NCI-H2171 (cell line): ENCODE measurements at places on chromosomes 13 and 19.

DNA sequence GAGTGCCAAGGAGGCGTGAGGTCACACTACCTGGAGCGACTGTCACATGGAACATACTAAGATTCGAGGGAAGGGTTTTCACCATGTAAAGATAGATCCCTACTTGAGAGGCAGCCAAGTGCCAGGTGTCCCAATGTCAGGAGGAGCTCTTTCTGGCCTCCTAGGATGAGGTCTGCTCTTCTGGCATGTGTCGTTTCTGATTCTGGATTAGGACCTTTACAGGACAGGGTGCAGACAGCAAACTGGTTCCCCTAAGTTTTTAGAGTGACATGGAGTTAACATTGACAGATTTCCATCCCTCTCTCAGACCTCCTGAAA, 75.3 kb downstream of the ZNF536 start:
- DNase-seq = no peak

DNA sequence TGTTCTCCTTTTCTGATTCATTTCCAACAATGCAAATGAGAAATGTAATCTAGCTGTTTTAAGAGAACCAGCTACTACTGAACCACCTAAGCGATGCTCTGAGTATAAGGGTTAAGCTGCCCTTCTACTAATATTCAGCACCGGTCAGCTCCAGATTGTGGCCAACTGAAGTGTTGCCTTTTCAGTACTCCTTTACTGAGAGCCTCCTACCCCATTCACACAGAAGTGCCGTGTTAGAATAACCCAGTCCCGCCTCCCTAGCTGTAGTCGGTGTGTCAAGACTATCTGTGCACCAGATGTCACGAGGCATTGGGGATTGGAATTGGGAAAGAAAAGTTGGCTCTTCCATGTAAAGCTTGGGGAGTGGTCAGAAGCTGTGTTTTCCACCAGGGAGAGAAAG, 45.4 kb downstream of the FAM124A start:
- DNase-seq = no peak

- no peak for DNase-seq
Measured at GRCh38 chr13:28650284-28650683, 8.6 kb upstream of the POMP start.

DNA sequence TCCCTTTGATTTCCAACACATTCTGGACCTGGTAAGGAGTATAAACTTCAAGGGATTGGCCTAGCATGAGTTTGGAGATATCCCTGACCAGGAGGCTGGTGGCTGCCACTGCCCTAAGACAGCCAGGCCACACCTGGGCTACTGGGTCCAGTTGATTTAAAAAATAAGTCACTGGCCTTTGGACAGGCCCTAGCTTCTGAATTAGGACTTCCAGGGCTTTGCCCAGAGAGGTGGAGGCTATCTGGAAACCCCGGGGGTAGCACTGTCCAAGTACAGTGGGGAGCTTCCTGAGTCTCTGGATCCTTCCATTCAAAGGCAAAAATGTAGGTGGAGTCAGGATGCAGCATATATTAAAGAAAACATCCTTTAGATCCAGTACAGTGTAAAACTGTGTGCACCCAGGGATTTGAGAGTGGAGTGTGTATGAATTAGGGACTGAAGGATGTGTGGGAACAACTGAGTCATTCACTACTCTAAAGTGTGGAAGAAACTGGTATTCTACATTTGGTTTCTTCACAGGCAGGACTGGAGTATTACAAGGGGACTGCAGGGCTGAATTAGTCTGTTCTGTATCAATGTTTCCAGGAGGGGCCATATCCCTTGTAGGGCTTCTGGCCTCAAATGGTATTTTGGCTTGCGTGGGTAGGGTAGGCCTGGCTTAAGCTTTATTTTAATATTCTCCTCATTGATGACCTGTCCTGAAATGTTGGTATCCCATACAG, 14.8 kb upstream of the FCGBP start:
- DNase-seq = no peak

GRCh38 chr13:38316129-38316528, 33.5 kb upstream of the UFM1 start:
- no peak for DNase-seq

DNA sequence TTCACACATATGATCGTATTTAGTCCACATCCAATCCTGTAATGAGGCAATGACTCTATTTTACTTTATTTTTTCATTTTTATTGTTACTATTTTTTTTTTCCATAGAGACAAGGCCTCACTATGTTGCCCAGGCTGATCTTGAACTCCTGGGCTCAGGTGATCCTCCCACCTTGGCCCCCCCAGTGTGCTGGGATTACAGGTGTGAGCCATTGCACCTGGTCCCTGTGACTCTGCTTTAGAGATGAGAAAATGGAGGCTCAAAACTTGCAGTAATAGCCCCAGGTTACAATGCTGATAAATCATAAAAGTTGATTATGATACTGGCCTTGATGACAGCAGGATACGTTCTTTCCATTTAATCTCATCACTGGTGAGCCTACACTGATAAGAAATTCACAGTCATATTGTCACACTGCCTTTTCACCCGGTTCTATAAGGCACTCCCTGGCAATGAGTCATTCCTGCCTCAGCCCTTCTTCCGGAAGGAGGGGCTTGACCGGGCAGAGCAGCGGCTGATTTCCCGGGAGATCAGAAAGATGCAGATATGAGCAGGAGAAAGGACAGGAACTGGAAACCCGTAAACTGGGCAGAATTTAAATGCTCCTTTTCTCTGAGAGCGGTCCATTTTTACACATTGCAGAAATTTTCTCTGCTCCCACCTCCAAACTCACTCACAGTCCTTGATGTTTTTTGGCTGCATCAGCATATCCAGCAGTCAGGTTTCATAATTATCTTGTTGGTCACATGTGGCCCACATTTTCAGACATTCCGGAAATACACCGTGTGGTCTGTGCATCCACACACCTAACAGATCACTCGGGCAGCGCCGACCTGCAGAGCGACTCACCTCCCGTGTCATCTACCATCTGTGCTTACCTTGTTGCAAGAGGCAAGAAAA, 616.4 kb downstream of the EFNB2 start:
- peak; percentile 33 for DNase-seq

DNA sequence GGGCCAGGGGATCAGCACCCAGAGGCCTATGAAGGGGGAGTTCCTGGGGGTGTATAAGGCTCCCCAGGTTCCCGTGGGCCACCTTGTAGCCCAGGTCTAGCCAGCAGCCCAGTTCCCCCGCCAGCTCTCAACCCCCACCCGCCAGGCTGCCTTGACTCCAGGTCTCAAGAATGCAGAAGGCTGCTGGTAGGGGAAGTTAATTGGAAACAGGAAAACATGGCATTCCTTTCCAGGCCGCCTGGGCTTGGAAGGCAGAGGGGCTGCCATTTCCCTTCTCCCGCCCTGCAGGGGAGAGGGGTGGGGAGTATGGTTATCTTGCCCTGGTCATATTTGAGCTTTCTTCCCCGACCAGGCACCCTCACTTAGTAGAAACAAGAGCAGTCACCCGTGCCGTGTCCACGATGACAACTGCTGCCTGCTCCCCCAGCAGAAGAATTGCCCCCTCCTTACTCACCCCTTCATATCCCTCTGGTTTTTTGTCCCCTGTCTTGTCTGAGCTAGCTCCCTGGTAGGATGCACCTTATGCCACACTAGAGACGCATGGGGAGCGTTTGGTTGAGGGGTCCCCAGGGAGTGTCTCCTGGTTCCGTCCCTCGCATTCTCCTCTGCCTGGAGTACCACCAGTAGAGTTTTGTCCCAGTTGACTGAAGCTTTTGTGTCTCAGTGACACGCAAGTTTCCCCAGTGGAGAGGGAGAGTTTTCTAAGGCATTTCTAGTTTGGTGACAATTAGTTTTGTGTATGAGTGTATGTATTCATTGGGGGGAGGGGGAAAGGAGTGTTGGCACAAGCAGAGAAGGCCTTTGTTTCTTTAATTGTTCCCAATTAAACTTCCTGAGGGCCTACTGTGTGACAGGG, 4.5 kb downstream of the BICRA start:
- DNase-seq = peak; percentile 21

DNA sequence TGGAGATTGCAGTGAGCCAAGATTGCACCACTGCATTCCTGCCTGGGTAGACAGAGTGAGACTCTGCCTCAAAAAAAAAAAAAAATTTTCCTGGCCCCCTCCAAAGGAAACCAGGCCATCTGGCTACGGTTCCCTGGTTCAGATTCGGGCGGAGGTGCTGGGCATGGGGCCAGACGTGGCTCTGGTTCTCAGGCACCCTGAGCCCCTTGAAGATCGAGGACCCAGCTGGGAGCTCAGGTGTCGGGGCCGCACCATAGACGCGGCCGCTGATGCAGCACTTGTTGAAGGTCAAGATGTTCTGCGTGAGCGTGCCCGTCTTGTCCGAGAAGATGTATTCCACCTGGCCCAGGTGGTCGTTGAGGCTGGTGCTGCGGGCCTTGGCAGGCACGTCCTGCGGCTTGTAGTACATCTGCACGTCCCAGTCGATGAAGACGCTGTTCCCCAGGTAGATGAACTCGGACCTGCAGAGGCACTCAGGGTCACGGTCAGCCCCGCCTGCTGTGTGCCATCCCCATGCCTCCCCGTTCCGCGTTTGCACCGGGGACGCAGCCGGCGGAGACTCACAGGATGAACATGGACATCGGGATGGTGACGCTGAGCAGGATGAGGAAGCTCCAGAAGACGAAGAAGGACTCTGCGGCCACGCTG, 12.3 kb downstream of the ATP8B3 start:
- DNase-seq = peak; percentile 76

DNA sequence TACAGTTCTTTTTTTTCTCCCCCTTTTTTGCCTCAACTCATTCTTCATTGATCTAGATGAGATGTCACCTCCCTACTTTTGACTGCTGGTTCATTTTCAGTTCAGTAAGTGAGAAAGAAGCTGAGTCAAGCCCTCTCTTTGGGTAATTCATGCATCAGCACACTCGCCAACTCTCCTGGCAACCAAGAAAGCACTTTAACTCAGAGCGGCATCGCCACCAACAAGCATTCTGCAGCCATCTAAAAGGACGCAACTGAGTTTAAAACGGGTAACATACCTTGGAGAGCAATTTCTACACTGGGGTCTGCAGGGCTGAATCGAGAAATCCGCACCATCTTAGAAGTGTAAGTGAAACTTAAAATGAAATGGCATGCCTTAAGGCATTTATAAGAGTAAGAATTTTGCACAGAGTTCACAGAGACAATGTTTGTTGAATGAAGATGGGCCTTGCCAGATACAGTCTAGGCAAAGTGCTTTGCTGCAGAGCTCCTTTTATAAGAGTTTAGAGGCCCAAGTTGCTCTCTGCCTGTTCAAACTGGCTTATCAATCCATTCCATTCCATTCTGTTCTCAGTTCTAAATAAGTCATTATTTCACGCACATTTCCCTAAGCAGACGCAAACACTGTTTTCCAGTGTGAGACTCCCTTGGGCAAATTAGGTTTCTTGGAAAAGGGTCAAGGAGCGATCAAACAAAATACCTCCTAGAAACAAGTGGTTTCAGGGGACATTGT, 338.0 kb downstream of the ENOX1 start:
- no peak for DNase-seq

GRCh38 chr19:15680478-15681322, 7.8 kb downstream of the CYP4F12 start:
- DNase-seq = no peak

DNA sequence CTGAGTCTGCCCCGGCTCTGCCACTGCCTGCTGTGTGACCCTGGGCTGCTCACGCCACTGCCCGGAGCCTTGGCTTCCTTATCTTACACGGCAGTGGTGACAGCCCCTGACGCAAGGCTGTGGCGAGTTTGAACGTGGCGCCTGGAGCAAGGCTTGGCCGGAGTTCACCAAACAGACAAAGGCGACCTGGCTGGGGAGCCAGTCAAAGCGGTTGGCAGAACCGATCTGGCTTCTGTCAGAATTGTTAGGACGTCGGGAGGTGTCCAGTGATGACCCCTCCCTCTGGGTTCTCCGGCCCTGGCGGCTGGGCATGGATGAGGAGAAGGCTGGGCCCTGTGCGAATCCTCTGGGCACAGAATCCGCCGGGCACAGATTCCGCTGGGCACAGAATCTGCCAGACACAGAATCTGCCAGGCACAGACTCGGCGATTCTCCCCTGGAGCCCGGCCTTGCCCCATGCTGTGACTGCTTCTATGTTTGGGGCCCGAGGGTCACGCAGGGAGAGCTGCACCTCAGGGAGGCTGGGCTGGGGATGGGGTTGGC, 11.7 kb upstream of the TMEM255B start:
- no peak for DNase-seq

- DNase-seq = no peak
Measured at GRCh38 chr19:56838024-56838908, 2.3 kb downstream of the PEG3 start.

DNA sequence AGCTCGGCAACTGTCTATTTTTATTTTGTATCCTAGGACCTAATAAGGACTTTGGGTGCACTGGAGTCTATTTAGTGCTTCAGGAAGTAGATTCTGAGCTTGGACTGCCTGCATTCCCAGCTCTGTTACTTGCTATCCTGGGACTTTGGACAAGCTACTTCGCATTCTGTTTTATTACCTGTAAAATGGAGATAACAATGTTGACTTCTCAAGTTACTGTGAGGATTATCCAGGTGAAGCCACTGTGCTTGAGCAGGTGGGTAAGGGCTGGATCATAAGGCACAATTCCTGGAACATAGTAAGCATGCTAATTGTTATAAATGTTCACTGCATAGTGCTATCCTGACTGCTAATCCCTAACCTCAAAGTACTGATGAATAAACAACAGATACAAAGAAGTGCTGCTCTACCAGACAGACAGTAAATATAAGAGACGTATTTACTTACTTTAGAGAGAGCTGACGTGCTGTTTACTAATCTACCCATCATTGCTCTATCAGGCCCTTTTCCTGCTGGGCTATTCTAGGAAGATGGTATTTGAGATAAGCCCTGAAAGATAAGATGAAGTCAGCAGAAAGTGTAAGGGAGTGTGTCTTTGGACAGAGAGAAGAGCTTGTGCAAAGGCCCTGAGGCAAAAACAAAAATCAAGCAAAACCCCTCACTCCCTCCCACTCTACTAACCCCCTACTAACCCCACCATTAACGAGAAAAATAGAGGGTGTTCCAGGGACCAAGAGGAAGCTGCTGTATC, 50.8 kb upstream of the FLT1 start:
- DNase-seq = no peak

DNA sequence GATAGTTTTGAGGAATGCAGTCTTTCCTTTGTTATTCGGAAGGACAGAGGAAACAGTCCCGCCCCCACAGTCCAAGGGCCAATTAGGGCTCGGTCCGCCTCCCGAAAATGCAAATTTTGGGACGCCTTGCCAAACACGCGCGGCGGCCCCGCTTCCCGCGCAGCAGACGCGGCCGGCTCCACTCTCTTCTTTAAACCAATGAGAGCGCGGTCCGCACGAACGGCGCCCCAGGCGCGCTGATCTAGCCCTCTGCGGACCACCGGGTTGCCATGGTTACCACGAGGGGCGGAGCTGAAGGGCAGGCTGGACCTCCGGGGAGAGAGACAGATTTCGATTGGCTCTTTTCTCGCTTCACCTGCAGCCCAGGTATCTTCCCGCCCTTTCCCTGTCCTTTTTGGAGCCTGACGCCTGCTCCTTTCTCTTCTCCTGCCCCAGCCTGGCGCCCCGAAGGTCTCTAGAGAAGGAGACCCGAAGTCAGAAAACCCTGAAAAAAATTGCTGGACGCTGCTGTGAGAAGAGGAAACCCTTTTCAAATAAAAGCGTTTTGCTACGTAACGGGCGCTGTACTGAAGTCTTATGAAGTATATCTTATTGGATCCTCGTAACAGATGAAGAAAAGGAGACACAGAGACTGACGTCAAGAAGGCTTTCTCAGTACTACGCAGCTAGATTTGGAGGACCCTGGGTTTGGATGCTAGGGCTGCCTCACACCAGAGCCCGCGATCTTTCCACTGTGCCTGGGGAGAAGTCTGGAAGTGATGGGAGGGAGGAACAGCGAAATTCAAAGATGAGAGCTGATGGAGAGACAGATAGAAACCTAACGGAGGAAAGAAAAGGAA, 2.0 kb downstream of the PTH2 start:
- DNase-seq = no peak
